ENCODE measurements at places on chromosomes 7 and 10.

DNA sequence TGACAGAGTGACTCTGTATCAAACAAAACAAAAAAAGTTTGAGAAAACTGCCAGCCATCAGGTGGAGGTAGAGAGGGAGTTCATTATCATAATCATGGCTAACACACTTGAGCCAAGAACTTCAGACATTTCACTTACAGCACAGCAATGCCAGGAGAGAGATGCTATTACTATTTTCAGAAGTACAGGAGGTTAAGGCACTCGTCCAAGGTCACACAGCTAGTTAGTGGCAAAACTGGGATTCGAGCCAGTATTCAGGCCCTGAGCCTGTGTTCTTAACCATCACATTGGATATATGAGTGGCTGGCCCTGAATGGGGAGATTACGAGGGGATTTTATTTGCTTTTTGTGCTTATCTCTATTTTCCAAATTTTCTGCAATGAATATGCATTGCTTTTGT lies 24.8 kb upstream of the UNC5B start:
- no peak for DNase-seq

DNA sequence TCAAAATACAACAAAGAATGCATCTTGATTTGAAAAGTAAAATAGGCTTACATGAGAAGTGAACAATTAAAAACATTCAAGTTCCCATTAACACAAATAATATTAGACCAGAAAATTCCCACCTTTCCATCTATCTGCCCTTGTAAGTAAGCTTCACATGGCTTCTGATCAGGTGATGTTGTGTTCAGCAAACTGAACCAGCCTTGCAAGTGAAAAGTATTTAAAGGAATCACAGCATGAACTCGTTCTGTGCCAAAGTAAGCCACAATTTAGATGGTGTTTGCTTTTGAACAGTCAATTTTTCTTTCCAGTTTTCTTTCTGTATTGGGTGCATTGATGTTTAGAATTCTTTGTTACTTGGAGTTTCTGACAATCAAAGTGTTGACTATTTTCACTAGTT lies 347.9 kb downstream of the TNS3 start:
- no peak for DNase-seq

DNA sequence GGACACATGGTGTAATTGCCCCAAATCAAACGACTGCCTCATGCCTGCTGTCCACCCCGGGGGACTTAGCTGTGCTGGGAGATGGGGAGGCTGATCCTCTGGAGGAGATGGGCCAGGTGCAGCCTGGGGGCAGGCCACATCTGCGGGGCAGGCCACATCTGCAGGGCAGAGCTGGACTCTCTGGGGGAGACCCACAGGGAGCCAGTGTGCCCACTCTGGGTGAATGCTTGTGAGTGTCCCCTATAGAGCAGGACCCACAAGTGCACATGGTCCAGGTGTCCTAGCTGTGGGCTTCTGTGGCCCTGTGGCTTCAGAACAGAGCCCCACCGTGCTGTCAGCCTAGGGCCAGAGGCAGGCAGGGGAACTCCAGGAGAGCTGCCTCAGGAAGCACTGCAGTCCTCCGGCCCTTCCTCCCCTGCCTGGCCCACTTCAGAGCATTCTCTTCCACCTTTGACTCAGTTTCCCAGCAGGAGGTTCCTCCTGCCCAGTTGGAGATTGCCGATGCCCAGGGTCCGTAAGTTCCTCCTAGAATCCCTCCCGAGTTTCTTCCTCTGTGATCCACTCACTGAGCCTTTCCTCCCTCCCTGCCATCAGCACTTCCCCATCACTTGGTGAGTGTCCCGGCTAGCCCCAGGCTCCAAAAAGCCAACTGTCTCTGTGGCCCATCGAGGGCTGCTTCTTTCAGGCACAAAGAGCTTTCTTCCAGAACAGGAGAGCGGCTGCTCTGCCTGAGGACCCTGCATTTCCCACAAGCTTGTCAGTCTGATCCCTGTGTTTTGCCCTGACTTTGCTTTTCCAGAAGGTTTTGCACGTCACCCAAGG lies 50.3 kb downstream of the ADCYAP1R1 start:
- no peak for DNase-seq

GRCh38 chr10:124045276-124045675 lies 48.1 kb downstream of the CHST15 start:
- no peak for DNase-seq

DNA sequence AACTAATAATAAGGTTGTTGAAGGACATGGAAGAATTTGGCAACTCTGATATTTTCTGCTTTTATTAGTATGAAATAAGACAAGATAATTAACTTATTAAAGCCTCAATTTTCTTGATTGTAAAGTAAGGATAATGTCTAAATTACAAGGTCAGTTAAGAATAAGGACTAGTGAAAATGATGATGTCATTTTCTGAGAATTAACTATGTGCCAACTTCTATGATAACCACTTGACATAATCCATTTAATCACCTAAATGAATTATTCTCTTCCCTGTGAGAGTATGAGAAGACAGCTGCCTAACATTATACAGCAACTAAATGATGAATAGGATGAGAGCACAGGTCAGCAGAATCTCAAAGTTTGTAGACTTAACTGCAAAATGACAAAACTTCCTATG lies 1153.4 kb upstream of the POT1 start:
- no peak for DNase-seq

DNA sequence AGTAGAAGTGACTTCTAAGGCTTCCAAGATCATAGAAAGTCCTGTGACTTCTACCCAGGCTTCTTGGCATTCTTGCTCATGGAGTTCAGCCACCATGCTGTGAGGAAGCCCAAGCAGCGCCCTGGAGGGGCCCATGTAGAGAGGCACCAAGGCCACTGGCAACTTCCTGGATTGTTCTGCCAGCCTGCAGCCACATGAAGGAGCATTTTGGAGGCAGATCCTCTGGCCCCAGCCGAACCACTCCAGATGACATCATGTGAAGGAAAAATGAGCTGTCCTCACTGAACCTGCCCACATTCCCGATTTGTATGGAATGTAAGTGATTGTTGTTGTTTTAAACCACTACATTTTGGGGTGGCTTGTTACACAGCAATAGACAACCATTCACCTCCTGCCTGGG lies 51.5 kb upstream of the MNX1 start:
- no peak for DNase-seq

DNA sequence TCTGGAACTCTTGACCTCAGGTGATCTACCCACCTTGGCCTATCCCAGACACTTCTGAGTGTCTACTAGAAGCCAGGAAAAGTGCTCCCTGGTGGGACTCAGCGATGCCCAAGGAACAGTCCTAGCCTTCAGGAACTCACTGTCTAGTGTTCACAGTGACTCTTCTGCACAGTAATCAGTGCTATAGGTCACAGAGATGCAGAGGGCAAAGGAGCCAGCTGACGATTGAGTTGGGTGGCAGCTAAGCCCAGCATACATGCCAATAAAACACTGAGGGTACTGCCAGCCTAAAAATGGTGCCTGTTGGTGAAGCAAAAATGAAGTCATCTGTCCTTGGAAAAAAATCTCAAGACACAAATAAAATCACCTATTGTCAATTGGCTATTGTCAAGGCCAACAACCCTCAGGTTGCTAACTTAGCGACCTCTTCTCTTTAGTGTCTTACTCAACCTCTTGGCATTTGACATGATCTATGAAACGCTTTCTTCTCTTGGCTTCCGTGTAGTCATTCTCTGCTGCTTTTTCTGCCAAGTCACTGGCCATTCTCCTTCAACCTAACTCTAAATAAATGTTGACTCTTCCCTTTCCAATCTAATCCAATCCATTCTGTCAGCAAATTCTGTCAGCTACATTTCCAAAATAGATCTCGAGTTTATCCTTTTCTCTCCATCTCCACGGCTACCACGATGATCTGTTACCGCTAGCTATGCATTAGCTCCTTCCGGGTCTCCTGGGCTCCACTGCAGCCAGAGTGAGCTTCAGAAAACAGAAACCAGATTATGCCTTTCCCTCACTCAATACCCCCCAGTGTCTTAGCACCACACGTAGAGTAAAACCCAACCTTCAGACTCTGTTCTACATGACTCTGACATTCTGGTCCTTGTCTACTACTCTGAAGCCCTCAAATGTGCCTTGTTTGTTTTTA lies 99.2 kb downstream of the ATXN7L1 start:
- no peak for DNase-seq

GRCh38 chr10:118447478-118448270 lies 105.5 kb upstream of the FAM204A start:
- no peak for DNase-seq

DNA sequence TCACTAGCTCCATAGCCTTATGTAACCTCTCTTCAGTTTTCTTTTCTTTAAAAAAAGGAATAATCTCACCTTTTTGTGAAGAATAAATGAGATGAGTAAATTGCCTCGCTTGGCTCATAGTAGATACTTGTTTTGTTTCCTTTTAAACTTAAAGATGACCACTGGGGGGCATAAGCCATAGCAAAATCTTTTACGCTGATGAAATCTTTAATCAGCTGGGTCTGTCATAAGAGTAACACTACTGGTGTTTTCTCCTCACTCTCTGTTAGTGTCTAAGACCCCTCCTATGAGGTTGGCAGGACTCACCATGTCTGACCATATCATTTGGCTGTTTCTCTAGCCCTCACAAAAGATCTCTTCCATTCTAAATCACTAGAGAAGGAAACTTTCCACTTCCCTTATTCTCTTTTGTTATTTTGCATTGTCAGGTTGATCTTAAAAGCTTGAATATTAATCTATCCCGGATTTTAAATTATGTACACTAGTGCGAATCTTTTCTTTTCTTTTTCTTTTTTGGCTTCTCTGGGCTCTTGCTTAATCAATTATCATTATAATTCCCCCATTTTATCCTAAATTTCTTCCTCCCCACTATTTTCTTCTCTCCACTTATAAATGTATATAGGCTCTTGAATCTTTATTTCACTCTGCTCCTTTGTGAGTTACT lies 12.5 kb downstream of the STAG3 start:
- DNase-seq = peak; percentile 39

DNA sequence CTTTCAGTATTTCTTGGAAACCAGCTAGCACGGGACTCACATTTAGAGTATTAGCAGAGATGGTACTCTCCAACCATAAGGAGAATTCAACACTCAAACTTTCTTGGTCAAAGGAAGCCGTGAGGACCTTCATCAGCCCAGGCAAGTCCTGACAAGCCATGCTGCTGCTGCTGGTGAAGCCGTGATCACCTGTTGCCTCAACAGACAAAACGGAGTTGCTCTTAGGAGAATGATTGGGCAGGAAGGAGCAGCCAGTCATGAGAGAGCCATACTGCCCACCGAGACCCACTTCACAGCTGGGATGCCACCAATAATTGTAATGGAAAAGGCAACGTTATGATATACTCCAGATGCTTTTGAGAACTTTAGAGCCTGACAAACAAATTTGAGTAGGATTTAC lies 60.8 kb upstream of the PLPP4 start:
- DNase-seq = no peak

DNA sequence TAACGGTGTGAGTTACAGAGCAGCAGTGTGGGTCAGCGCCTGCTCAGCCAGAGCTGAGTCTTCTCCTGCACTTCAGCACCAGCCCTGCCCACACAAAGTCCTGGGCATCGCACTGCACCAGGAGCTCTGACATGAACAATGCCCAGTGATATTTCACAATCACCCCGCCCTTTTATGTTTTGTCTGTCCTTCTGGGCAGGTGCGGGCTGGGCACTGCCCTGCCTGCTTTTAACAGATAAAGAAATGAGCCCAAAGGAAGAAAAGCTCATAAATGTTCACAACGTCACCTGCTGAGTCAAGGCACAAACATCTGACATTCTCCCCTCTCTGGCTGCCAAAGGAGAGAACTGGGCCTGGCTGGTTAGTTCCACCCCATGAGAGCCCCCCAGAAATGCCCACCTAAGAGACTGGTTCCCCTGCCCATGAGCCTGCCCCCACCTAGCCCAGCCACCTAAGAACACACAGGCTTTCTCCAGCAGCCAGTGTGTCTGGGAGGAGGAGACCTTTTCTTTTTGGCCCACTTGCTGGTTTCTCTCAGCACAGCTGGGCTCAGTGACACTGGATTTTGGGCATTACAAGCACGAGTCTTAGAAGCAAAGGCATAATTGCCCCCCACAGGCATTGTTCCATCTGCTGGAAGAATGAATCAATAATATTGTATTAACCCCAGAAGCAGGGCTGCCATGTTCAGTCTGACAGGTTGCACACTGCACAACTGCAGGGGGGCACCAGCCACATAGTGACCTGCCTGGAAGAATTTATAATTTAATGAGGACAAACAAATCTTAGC lies 22.3 kb downstream of the CALML3 start:
- DNase-seq = no peak

GRCh38 chr7:70527520-70528115 lies 604.3 kb upstream of the GALNT17 start:
- DNase-seq = no peak

DNA sequence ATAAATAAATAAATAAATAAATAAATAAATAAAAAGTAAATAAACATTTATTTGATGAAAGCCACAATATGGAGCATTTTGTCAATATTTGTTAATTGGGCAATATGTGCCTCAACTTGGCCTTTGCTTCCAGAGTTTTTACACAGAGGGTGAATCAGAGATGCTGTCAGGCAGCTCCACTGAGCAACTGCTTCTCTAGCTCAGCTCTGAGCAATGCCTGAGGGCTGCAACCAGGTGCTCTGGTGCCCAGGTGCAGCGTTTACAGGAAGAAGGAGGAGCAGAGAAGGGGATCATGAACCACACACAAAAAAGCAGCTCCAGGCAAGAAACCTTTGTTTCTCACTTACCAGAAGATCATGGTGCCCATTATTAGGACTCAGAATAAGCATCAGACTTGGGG lies 876.2 kb upstream of the AUTS2 start:
- no peak for DNase-seq

GRCh38 chr10:16952610-16953009 lies 135.4 kb upstream of the RSU1 start:
- peak; percentile 19 for DNase-seq

DNA sequence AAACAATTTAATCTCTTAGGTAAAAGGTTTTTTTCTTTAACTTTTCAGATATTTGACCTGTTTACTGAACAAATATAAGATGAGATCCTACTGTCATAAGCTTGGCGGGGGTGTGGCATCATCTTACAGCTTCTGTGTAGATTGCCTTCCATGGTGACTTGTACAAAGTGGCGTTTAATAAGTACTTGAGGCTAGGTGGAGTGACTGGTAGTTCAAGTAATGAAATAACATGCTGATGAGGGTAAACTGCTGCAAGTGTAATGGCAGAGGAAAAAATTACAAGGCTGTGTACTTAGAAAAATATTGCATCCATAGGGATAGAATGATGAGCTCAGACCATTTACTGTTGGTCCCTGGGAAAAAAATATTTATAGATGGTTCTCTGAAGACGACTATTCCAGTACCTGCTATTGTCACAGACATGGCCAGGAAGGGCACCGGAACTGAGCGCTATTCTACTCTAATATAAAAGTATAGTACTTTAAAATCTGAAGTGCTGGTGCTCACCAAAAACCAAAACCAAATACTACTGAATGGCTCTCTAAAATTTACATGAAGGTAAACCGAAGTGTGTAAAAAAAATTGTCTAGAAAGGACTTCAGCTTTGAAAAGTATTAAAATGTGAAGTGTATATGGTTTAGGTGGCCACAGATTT lies 42.4 kb downstream of the DNAH11 start:
- DNase-seq = no peak

GRCh38 chr10:109306698-109307097 lies 616.6 kb downstream of the XPNPEP1 start:
- no peak for DNase-seq

- no peak for DNase-seq
Observed at GRCh38 chr7:95421000-95421846, 13.6 kb downstream of the PON2 start.

All from T-helper 2 cell (primary cell).